Left forelimb (tissue), 1 donor: ENCODE measurements at places on chromosomes 2 and 18.

DNA sequence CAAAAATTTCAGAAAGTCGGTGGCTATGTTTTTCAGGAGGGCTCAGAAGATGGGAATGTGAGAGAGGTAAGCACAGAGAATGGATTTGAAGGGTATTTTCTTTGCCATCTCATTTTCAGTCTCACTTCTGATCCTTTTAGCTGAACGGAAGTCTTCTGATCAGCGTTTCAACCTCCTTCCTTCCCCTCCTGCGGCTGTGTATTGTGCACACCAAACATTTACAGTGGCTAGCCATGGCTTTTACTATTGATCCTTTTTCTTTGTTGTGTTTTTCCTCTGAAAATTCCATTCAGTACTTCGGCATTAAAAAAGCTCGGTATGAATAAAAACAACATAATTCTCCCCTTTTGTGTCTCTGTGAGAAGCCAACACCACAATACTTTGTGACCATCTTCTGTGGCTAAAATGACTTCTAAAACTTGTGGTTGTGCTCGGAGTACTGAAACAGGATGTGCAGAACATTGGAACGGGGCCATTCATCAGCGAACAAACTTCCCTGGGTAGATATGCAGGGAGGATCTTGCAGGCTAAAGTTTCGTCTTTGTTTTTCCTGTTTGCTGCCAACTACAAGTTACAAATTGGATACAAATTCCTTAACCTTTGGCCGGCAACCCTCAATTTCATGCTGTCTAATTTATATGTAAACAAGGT, 260.8 kb upstream of the FAM98A start:
- no peak for DNase-seq

- peak; percentile 55 for DNase-seq
Measured at GRCh38 chr18:48885266-48885923, 65.4 kb downstream of the SMAD7 start.

DNA sequence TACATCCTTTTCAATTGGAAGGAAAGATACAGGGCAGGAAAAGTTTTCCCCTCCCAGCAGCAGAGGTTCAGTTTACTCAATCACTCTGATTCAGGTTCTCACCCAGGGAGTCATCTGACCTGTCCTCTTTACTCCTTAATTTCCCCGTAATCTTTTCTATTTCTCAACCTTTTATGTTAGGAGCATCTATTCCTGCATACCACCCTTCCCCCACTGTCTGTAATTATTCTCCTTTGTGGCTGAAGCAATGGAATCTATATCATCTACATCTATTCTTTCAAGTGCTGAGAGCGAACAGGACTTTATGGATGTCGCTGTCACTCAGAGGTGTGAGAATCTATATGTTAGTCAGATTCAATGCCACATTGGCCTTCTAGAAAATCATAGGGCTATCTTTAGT, 175.2 kb downstream of the NOL4 start:
- no peak for DNase-seq

DNA sequence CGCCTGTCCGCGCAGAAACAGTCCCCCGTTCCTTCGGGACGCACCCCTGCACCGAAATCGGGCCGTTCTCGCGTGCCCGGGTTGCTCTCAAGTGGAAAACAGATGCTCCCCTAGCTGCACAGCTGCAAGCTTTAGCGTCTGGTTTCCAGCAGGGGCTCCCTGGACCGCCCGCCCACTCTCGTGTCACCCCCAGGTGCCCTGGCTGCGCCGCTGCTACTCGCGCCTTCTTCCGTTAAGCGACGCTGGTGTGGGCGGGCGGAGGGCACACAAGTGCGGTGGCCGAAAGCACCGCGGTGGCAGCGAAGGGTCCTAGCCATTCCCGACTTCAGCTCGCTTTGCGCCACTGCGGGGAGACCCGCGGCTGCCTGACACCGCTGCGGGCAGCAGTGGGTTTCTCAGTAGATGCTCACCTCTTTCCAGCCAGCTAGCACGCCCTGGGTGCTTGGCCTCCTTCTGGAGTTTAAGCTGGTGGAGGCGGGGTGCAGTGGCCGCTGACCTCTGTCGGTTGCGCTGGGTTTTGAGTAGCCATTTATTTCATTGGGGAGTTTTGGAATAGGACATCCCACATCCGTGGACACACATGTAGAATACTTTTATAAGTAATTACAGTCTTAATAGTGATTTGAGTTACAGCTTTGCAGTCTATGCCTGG, 806 bp downstream of the ZNF407 start:
- no peak for DNase-seq

DNA sequence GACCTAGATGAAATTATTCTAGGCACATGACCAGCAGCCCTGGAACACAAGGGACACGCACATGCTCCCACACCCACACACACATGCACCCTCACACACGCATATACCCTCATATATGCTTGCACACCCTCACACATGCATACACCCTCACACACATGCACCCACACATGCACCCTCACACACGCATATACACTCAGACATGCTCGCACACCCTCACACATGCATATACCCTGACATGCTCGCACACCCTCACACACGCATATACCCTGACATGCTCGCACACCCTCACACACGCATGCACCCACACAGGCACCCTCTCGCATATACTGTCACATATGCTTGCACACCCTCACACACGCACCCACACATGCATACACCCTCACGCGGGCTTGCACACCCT, 61.8 kb downstream of the PARD6G start:
- DNase-seq: no peak

DNA sequence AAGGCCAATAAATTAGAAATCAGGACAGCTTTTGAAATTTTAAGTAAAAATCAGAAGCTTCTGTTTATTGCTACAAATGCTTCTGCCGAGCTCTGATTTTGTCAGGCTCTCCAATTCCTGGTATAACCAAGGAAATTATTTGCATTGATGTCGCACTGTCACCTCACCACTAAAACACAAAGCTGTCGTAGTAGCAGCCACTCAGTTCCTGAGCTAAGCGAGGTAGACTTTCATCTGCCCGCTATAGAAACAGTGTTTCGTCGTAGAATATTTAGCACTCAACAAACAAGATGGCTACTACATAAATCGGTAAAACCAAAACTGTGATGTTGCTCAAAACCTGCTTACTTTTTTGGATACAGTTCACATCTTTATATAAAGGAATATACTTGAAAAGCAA, 141.3 kb upstream of the FOSL2 start:
- DNase-seq: no peak

DNA sequence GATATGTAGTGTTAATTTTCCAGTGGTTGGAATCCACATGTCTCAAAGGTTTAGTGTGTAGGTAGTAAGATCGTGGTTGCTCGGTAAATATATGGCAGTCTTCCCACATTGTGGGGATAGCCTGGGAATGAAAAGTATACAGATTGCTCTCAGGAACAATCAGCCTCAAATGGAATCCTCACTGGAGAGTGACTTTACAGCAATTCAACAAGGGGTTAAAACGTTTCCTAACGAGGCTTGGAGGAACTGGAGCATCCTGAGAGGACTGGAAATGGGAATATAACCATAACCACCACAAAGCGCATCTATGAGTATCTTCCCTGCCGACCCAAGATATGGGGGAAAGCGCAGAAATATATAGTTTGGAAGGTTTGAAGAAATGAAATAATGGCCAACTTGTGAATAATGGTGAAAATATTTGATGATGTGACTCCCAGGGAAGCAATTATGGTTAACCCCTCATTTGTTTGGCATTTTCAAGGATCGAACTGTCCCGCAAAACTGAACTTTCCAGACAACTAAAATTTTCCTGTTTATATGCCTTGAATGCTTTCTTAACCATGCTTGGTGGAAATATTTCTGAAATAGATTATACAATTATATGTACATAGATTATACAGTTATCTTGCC, 100.7 kb upstream of the FOSL2 start:
- no peak for DNase-seq

- DNase-seq: no peak
Measured at GRCh38 chr2:5089409-5089808, 602.8 kb upstream of the SOX11 start.
